ENCODE measurements at places on chromosomes 13 and 19.

DNA sequence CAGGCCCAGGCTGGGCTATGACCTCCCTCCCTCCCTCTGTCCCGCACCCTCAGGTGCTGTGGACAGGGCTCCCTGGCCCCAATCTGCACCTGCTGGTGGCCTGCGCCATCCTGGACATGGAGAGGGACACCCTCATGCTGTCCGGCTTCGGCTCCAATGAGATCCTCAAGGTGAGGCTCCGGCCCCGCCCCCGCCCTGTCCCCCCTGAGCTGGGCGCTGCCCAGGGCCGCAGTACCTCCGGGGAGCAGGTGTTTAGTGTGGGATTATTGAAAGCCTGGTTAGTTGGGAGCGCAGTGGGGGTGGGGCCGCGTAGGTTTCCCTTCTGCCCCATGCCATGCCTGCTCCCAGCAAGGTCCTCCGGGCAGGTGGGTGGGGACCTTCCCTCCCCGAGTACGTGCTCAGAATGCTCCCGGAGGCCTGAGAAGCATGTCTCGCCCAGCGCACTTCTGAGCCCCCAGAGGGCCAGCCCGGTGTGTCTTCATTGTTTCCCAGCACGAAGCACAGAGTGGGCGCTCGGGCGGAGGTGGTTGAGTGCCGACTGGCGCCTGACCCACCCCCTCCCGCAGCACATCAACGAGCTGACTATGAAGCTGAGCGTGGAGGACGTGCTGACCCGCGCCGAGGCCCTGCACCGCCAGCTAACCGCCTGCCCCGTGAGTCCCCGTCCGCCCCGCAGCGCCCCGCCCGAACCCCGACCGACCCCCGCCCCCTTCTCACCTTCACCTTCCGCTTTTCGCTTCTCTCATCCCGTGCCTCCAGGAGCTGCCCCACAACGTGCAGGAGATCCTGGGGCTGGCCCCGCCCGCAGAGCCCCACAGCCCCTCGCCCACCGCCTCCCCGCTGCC lies 8.8 kb downstream of the IL4I1 start:
- DNase-seq, result no peak

GRCh38 chr19:47404334-47405196 lies 14.8 kb downstream of the MEIS3 start:
- no peak for DNase-seq

DNA sequence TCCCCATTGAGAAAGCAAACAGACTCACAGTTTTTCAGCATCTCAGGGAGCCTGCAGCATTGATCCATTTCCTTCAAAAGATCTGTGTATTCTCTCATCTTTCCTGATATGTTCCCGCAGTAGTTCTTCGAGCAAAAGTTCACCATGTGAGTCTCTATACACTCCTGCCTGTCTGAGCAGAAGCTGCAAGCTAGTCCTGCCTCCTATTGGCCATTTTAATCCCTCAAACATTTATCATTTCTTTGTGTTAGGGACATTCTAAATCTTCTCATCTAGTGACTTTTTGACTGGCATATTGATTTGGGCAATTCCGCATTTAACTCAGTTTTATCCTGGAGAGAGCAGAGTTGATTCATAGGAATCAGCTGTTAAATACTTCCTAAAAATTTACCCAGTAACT lies 660.4 kb upstream of the KLF12 start:
- no peak for DNase-seq

GRCh38 chr19:55598719-55599467 lies 424 bp downstream of the FIZ1 start:
- DNase-seq, result peak; percentile 83

DNA sequence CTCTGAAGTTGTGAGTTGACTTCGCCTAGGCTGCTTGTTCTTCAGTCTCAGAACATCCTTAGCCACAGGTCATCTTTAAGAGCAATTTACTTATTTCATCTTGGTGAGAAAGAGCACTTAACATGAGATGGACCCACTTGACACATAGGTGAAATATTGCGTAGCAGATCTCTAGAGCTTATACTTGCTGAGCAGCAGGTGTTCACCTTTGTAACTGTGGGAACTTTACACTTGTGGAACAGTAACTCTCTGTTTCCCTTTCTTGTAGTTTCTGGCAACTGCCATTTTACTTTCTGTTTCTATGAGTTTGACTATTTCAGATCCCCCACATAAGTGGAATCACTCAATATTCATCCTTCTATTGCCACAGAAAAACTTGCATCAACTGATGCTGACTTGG lies 95.7 kb downstream of the SLC10A2 start:
- no peak for DNase-seq

DNA sequence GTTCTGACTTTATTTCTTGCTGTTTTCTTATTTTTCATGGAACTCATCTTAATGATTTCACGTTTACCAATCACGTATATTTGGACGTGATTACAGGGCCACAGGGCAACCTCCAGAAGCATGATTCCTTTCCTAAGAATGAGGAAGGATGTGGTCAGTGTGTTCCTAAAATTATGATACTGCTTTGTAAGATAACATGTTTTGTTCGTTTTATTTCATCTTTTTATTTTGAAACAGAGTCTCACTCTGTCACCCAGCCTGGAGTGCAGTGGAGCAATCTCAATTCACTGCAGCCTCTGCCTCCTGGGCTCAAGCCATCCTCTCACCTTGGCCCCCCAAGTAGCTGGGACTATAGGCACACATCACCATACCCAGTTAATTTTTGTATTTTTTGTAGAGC lies 24.8 kb upstream of the LAIR1 start:
- no peak for DNase-seq

DNA sequence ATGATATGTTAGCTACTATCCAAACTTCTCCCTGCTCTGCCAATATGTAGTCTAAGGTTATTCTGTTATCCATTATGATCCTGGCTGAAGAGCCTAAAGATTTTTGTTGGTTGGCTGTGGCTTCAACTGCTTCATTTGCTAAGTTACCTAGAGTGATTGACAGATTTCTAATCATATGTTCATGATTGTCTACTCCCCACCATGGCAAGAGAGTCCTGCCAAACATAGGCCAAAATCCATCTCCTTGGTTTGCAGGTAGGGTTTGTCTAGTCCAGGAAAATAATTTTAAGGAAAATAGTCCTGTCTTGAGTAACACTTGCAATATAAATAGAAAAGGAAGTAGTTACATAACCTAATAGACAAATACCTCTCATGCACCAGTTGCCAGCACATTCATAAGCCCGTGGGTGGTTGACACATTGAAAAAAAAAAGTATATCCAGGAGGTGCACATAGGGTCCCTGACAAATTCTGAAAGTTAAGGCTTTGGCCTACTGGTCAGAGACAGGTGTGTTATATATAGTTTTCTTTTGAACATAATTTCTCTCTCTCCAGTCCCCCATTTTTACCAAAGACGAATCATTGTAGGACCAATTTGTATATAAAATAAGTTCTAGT lies 5.4 kb upstream of the CBY2 start:
- DNase-seq, result no peak

GRCh38 chr19:41694196-41694595 lies 6.1 kb upstream of the CEACAM7 start:
- no peak for DNase-seq

DNA sequence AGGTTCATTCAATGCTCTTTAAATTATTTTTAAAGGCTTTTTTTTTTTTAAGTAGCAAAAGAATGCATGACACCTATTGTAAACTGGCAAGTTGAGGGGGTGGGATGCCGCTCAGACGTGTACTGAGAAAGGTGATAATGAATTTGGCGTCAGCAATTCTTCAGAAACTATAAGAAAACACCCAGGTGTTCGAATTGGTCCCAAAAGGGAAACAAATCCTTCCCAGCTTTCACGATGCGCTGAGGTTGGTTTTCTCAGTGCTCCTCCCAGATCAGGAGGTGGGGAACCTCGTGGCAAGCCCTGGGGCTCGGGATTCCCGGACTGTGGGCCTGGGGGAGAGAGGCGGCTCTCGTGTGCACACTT lies 543 bp upstream of the FAM124A start:
- no peak for DNase-seq

DNA sequence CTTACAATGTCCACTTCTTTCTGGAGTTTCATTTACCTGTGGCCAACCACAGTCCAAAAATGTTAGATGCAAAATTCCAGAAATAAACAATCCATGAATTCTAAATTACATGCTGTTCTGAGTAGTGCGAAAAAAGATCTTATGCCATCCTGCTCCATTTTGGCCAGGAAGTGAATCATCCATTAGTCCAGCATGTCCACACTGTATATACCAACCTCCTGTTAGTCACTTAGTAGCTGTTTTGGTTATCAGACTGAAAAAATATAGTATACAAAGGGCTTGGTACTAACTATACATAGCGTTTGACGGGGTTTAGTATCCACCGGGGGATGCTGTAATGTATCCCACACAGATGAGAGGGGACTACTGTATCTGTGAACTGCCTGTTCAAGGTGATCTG lies 618.0 kb upstream of the ARGLU1 start:
- DNase-seq, result no peak

DNA sequence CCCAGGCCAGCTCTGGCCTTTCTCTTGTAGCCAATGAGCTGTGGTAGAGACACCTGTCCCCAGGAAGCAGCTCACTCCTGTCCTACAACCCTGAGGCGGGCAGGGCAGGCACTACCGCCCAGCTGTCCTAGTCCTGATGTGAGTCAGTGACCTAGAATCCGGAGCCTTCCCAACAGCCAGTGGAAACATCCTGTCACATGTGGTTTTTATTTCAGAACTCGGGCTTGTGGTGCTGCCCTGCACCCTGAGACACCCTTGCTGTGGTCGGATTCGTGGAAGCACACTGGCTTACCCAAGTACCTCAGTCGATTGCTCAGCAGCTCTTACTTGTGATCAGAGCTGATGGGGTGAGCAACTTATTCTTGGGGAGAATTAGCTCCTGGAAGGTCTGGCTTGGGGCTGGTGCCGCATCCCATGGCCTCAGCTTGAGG lies 83.6 kb upstream of the ARHGEF7 start:
- no peak for DNase-seq

DNA sequence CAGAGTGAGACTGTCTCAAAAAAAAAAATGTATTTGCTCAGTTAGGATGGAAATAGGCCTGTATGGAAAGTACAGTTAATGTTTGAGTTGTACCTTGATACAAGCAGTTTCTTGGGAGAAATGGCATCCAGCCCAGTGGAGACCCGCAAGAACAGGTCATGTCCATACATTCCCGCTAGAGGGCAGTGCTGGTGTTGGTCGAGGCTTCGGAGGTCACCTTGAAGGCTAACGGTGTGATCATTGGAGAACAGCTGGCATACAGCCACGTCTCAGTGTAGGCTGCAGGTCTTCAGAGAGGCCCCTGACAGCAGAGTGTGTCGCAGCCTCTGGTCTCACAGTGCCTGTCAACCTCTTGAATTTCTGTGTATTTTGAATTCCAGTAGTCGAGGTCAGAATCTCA lies 7.5 kb downstream of the ZNF610 start:
- peak; percentile 11 for DNase-seq

- no peak for DNase-seq
These were observed 14.8 kb downstream of the TFDP1 start for GRCh38 chr13:113599391-113599790.

- no peak for DNase-seq
These were observed 1.2 kb downstream of the RAB11B start for GRCh38 chr19:8391198-8392016.

- DNase-seq, result no peak
These were observed 1.3 kb downstream of the RAD23A start for GRCh38 chr19:12946731-12947496.

GRCh38 chr19:49871349-49871985 lies 4.1 kb upstream of the PNKP start:
- DNase-seq, result no peak

Measured in stimulated activated CD8-positive, alpha-beta memory T cell treated with anti-CD3 and anti-CD28 coated beads, Interleukin-12 subunit alpha, Interleukin-12 subunit beta, amount 100 ng/mL, for 4 hours (primary cell).